ENCODE measurements at places on chromosomes 6 and 20. TPM values are rescaled to one million over a fixed set of nuclear protein-coding genes. Genes with fewer than 3 reads are reported as not detected.
A peak's percentile ranks its signal among the peaks of the same experiment; 100 is the strongest.

DNA sequence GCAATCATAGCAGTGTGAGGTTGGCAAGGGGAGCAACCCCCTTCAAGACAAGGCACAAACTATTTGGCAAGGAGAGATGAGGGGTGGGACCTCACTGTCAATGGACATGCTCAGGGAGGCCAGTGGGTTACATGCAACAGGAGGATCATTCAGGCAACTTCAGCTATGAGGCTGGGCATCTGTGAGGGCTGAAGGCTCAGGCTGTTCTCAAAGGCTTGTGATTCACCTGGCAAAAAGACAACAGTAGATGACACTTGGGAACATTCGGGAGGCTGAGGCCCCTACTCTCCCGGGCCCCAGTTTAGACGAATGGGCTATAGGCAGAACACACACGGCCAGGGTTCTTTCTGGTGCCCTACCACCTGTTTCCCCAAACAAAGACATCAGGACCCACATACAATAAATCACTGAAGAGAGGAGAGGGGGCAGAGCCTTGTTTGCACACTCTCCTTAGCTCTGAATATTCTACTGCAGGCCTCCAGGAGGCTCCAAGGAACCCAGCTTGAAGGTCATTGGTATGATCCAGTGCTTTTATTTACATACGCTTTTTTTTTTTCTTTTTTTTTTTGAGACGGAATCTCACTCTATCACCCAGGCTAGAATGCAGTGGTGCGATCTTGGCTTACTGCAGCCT lies 7.9 kb downstream of the TUBB start:
- no peak for DNase-seq

GRCh38 chr20:22616551-22616950 lies 32.2 kb upstream of the FOXA2 start:
- no peak for DNase-seq

GRCh38 chr20:50190251-50191064 lies at the start of gene CEBPB:
Gene CEBPB (plus strand): TSS chr20:50190830. CDS start chr20:50191034, 204 bp downstream.
- DNase-seq: peak; percentile 90

PTPRT gene
- 0.32 TPM for total RNA-seq

PTGIS gene
- total RNA-seq: 41.7 TPM

GRCh38 chr6:1962201-1962600 lies 283.2 kb downstream of the GMDS start:
- no peak for DNase-seq

ZNF831 gene
- total RNA-seq: 0.48 TPM

TAPBP gene
- 38.6 TPM for total RNA-seq

DNA sequence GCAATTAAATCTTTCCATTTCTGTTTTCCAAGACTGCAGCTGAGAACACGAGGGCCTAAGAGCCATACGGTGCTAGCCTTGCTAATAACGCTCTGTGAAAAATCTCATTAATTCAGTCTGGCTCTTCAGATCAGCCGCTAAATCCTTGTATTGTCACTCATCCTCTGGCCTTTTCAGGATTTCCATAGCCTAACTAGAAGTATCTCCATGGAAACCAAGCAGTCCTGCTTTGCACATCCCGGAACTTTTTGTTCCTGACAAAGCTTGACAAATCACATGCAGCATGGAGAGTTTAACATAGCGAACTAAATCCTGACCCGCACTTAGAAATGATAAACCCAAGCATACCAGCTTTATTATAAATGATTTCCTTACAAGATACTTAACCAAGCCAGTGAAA lies 383.7 kb downstream of the CD83 start:
- no peak for DNase-seq

GRCh38 chr6:28597217-28597835 lies 71.6 kb downstream of the GPX5 start:
- no peak for DNase-seq

GRCh38 chr6:54361188-54361587 lies 52.9 kb downstream of the TINAG start:
- no peak for DNase-seq

PRL gene
- not detected for total RNA-seq

CYP21A2 gene
- not detected for total RNA-seq

GRCh38 chr6:89682991-89683390 lies 44.4 kb upstream of the LYRM2 start:
- DNase-seq: no peak
